Adipocyte (in vitro differentiated cells): ENCODE measurements at places on chromosomes 2 and 18.

GRCh38 chr2:23836971-23837565 lies 89.9 kb downstream of the ATAD2B start:
- no peak for DNase-seq

GRCh38 chr2:85790499-85791188 lies 36.9 kb downstream of the ATOH8 start:
- no peak for DNase-seq

GRCh38 chr2:47724221-47724981 lies 58.5 kb upstream of the MSH6 start:
- no peak for DNase-seq

- DNase-seq = no peak
Measured at GRCh38 chr2:230816735-230817134, 48.0 kb upstream of the ITM2C start.

DNA sequence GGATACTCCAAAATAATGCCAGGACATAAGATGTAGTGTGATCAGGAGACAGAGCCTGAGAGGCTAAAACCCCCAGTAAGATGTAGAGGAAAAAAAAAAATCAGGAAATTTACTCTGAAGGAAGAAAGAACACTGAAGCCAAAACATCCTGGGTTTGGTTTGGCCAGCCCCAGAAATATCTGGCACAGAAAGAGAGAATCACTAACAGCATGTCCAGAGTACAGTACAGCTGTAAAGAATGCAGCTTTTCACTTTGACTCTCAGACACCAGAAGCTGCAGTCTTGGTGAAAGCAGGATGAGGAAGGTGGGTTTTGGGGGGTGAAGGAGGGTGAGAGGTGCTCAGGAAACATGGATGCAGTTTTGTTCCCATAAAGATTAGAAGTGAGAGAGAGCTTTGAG lies 1577.7 kb upstream of the ACVR2A start:
- peak; percentile 40 for DNase-seq

DNA sequence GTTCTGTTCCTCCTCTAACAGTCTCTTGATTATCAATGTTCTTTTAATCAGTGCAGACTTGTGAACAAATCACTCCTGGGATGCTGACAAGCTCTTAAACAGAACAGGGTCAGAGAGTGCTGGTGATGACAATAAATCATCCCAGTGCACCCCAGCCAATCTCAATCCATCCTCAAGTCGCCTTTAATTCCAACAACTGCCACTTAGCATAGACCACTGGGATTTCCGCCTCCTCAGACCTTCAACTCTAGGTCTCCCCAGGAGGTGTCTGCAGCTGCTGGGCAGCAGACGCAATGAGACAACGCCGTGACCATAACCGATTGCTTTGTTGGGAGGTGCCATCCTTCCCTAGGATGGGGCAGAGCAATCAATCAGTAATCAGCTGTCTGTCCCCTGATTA lies 184.2 kb upstream of the ACAA2 start:
- no peak for DNase-seq

- DNase-seq = peak; percentile 7
Measured at GRCh38 chr2:229980431-229981184, 58.3 kb downstream of the FBXO36 start.

DNA sequence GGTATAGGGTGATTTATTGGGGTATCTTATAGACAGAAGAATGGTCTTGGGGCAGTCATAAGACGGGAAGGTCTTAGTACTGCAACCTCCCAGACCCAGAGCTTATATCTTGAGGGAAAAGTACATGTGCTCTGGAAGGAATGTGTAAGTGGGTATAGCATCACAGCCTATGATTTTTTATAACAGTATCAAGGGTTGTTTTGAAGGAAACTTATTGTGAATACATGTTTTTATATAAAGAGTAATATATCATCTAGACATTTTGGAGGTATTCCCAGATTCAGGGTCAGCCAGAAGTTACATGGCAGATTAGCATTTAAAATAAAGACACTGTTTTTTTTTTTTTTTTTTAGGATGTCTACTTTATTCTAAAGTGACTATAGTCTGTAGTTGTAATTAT lies 47.6 kb upstream of the STON1 start:
- peak; percentile 52 for DNase-seq

DNA sequence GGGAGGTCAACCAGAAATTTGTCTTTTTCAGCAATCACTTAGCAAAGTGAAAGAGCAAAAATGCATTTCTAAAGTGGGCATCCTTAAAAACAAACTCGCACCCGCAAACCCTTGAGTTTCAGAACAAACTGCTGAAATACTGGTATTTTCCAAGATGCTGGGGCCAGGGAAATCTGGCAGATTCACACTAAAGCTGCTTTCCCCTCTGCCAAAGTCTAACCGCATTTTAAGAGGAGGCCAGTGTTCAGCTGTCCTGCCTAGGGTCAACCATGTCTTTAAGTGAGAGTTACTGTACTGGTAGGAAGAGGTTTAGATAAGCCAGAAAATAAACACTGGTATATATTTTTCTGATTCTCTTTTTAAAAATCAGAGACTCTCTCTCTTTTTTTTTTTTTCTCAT lies 55.9 kb downstream of the ACVR1 start:
- no peak for DNase-seq

- no peak for DNase-seq
Measured at GRCh38 chr2:184793176-184793575, 194.8 kb downstream of the ZNF804A start.

- DNase-seq = peak; percentile 84
Measured at GRCh38 chr2:234135750-234136221, 85.3 kb downstream of the SPP2 start.

- no peak for DNase-seq
Measured at GRCh38 chr2:107384422-107384821, 442.3 kb upstream of the RGPD4 start.

DNA sequence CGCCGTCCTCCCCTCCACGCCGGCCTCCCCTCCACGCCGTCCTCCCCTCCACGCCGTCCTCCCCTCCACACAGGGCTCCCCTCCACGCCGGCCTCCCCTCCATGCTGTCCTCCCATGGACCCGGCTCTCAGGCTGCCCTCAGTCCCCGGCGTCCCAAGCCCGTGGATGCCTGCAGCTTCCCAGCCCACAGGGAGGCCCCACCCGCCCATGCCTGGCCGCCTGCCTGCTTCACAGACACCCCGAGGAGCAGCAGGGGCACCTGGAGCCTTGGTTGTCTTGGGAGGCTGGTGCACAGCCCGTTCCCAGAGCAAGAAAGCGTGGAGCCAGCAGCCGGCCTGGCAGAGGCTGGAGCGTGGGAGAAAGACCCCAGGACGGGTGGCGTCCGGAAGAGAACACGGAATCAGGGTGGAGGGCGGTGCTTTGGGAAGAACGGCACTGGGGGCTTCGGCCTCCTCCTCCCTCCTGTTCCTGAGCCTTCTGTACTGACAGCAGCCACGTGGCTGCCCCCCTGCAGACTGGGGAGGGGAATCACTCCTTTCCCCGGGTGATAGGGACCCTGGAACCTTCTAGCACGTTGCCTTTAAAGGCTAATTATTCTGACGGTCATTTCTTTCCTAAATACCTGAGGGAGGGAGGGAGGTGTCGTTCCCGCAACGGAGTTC lies 26.2 kb upstream of the KCNG2 start:
- DNase-seq = no peak

GRCh38 chr18:45084206-45084605 lies 403.5 kb downstream of the SETBP1 start:
- DNase-seq = no peak

GRCh38 chr2:234502285-234502918 lies 5.5 kb upstream of the ARL4C start:
- peak; percentile 69 for DNase-seq
